ENCODE measurements at places on chromosomes 7 and 10. TPM values are rescaled to one million over a fixed set of nuclear protein-coding genes. Genes with fewer than 3 reads are reported as not detected.

Gene ARID5B
- 1.1 TPM for total RNA-seq

Gene AQP1
- not detected for total RNA-seq

Gene PROSER2
- total RNA-seq: not detected

Gene MSMB
- not detected for total RNA-seq

Gene PCLO
- total RNA-seq: 17.4 TPM

Gene FAM25G
- total RNA-seq: not detected

Gene PRSS37
- total RNA-seq: not detected

Gene INHBA
- total RNA-seq: not detected

Gene CPN1
- total RNA-seq: not detected

Gene MOGAT3
- not detected for total RNA-seq

Gene NEUROD6
- total RNA-seq: not detected

Gene TEX47
- total RNA-seq: not detected

Gene RPEL1
- total RNA-seq: not detected

Gene ERVW-1
- not detected for total RNA-seq

Gene GATA3
- total RNA-seq: 0.69 TPM

Gene COL13A1
- total RNA-seq: 8.5 TPM

Gene EN2
- 0.20 TPM for total RNA-seq

Gene NPTX2
- total RNA-seq: 81.2 TPM

Gene RBM17
- 171 TPM for total RNA-seq

Gene TRIM50
- total RNA-seq: not detected

Gene TCAF1
- total RNA-seq: 268 TPM

Gene CDC14C
- total RNA-seq: not detected

Gene GCK
- 43.9 TPM for total RNA-seq

Gene FHIP2A
- 31.7 TPM for total RNA-seq

Gene DGKI
- total RNA-seq: 19.4 TPM

Gene CYP26C1
- total RNA-seq: 0.10 TPM

Gene TBXAS1
- total RNA-seq: not detected

Gene GPNMB
- total RNA-seq: not detected

Gene ITPRID1
- not detected for total RNA-seq

Gene KCNMA1
- 3.2 TPM for total RNA-seq

Gene UTF1
- 0.61 TPM for total RNA-seq

Gene LHFPL3
- not detected for total RNA-seq

Gene CPEB3
- 8.0 TPM for total RNA-seq

Gene CYP2C19
- total RNA-seq: not detected

Gene FOXI2
- 0.17 TPM for total RNA-seq

Gene ANKRD1
- total RNA-seq: not detected

Gene SLC16A9
- total RNA-seq: 1.2 TPM

Gene MYO1G
- 0.54 TPM for total RNA-seq

Gene OR2A5
- total RNA-seq: not detected

Gene CALML3
- total RNA-seq: not detected

Gene PMPCB
- 59.8 TPM for total RNA-seq

All from glutamatergic neuron (in vitro differentiated cells).